Fibroblast of skin of back (primary cell): ENCODE measurements at places on chromosomes 13 and 19.

- DNase-seq: no peak
Measured at GRCh38 chr19:288911-289310, 2.3 kb downstream of the PLPP2 start.

DNA sequence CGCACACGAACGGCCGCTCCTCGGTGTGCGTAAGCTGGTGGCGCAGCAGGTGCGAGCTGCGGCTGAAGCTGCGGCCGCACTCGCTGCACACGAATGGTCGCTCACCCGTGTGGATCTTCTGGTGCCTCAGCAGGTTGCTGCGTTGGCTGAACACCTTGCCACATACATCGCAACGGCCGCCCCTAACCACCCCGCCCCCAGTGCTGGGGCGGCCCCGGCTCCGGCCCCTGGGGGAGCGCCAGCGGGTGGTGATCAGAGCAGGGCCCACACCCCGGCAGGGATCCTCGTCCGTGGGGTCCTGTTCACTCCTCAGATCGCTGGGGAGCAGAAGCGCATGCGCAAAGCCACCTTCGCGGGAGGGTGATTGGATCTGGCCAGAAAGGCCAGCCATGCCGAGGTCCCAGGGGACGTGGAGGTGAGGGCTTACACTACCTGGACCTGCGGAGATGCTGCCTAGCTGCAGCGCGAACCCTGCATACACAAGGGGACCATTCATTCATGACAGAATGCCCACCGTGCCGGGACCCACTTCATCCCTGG is 4.7 kb upstream of the UBE2M start:
- DNase-seq: no peak

GRCh38 chr19:45477713-45478453 is 10.1 kb downstream of the FOSB start:
- DNase-seq: no peak

DNA sequence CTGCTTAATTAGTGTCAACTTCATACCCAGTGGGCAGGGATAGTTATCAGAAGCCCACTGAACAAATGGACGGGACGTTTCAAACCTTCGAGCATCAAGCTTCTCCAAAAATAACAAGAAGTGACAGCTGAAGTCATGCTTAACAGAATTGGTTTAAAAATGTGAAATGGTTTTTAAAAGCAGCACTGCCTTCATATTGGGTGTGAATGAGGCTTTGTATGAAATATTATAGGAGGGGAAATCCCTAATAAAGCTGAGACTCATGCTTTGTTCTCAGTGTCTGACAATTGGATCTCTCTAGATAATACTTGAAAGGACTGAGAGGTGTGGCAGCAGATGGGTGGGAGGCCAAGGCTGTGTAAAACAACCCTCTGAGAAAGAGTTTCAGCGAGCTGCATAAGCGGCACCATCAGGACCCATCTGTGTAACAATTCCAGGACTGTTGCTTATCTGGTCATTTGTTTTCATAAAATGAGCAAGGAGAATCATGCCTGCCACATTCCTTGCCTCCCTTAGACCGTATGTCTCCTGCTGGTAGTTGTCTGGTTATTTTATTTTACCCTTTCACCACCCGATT is 667.7 kb downstream of the DIAPH3 start:
- DNase-seq: no peak

DNA sequence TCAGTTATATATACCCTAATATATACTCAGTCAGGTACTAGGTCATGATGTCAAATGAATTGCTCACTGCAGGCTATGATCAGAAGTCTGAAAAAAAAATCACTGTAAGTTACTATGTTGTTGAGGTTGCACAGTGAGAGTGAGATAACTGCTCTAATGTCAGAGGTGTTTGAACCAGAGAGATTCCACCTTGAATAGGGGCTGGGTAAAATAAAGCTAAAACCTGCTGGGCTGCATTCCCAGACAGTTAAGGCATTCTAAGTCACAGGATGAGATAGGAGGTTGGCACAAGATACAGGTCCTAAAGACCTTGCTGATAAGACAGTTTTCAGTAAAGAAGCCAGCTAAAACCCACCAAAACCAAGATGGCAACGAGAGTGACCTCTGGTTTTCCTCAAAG is 10.2 kb downstream of the EPSTI1 start:
- DNase-seq: no peak

GRCh38 chr19:46670813-46671212 is 9.8 kb upstream of the DACT3 start:
- peak; percentile 63 for DNase-seq

DNA sequence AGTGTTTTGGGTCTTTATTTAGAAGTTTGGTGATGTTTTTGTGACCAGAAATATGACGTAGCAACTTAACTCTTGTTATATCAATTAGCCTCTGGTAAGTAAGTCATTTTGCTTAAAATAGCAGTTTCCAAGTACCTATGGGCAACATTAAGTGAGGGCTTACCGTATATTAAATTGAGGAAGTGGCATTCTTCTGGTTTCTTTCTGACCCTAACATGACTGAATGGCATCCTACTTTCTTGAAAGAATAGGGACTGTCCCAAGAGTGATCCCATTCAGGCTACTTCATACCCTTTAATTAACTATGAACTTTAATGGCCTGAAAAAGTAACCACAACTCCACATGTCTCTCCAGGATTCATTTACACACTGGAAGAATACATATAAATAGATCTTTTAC is 106.6 kb downstream of the MZT1 start:
- no peak for DNase-seq

- DNase-seq: no peak
Measured at GRCh38 chr19:7705387-7706187, 3.7 kb upstream of the FCER2 start.

GRCh38 chr13:81987159-81987558 is 1646.2 kb upstream of the SPRY2 start:
- no peak for DNase-seq

DNA sequence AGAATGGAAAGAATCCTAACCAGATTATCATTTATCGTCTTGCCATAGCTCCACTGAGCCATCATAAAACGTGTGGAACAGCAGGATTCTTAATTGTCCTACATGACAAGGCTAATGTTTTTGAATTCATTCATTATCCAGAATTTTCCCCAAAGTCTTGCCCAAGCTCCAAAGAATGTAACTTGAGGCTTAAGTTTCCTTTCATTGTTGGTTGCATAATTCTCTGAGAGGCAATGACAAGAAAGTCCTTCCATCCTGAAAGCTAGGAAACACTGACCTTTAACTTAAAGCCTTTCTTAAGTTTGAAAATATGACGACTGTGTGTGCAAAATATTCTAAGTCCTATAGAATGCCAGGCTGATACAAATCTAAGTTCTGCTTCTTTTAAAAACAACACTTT is 546.1 kb downstream of the SUCLA2 start:
- DNase-seq: no peak

DNA sequence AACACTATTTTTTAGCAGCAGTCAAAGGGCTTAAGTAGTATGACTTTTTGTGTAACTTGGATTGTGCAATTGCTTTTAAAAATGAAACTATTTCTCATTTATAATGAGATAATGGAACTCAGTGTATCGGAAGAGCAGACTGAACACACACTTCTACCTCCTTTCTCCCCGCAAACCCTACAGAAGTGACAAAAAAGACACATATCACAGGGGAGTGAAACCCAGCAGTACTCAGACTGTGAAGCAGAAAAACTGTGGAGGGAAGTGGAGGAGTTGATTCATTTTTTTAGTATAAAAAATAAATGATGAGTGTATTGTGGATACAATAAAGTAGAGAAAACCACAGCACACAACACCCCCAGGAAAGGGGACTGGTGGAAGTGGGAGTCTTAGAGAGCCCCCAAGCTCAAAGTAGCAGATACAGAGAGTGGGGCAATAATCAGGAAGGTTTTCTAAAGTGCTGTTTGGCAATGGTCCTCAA is 9.7 kb downstream of the LPAR6 start:
- DNase-seq: no peak

DNA sequence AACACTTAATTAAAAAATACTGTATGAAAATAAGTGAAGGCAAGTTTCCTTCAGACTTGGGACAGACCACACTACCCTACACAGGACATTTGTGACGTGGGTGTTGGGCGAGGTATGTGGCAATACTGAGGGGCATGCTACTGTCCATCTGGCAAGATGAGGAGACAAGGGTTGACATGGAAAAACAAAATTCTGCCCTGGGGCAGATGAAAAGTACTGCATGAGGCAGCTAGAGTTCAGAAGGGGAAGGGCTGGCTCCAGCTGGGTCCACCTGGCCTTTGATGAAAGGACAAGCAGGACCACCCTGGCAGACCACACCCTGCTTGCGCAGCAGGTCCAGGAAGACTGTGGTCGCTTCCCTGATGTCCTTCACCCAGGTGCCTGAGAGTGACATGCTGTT is 43.2 kb downstream of the LATS2 start:
- no peak for DNase-seq

- no peak for DNase-seq
Measured at GRCh38 chr19:728011-728410, 19.3 kb downstream of the PALM start.

DNA sequence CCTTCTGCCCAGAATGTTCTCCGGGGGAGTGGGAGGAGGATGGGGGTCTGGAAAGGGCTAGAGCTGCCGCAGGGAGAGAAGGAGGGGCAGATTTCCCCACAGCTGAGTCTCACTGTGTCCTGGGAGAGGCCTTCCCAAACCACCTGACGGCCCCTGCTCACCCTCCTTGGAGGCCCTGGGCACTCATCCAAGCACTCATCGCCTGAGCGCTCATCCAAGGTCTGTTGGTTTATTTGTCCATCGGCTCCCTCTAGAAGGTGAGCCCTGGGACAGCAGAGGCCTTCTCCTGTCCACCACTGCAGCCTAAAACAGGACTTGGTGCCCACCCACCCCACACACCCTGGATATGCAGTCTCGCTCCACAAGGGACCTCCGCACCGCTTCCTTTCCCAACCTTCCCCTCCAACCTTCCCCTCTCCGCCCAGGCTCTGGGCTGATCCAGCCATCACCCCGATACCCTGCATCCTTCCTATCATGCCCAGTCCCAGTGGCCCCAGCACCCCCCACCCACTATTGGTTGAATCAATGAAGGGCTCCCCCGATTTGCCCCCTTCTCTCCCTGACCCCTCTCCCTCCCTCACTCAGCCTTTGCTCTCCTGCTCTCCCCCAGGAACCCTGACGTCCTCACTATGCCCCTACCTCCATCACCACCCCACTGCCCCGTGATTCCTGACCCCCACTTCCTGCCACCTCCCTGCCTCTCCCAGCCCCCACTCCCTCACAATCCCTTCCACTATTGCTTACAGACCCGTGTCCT is 1.7 kb downstream of the UBXN6 start:
- DNase-seq: peak; percentile 42

GRCh38 chr13:104650431-104650830 is 1584.2 kb upstream of the SLC10A2 start:
- no peak for DNase-seq

DNA sequence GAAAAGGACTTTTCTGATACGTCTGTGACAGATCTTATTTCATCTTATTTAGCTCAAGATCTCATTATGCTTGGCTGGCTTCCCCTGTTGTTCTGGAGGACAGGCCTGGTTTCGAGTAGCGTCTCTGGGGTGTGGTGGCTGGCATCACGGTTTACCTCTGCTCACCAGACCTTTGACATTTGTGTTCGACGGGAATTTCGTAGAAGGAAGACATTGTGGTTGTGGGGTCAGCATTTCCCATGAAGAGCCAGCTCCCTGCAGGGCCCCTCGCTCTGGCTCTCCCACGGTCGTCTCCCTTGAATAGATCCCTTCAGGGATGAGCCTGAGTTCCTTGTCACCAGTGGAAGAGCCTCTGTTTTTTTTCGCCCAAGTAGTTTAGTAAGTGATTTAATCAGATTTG is 78.6 kb upstream of the TEX29 start:
- DNase-seq: no peak

GRCh38 chr13:112664501-112665203 is 25.2 kb upstream of the ATP11A start:
- no peak for DNase-seq

GRCh38 chr13:24196593-24197197 is 36.2 kb downstream of the SPATA13 start:
- DNase-seq: no peak
